ENCODE measurements at places on chromosomes 1 and 21. TPM values are rescaled to one million over a fixed set of nuclear protein-coding genes. Genes with fewer than 3 reads are reported as not detected.

DAB1 gene
- total RNA-seq = 0.56 TPM

KDF1 gene
- not detected for total RNA-seq

DNA sequence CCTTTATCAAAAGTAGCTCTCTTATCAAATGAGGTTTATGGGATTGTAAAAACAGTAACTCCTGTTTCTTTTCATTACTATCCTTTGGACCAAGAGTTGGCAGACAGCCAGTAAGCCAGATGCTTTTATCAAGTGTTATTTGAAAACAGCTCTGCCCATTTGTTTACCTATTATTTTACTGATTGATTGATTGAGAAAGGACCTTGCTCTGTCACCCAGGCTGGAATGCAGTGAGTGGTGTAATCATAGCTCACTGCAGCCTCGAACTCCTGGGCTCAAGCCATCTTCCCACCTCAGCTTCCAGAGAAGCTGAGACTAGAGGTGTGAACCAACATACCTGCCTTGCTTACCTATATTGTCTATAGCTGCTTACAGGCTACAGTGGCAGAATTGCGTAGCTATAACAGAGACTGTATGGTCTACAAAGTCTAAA lies 3.6 kb downstream of the PRKAB2 start:
- peak; percentile 42 for DNase-seq

DDAH1 gene
- 94.5 TPM for total RNA-seq

DNA sequence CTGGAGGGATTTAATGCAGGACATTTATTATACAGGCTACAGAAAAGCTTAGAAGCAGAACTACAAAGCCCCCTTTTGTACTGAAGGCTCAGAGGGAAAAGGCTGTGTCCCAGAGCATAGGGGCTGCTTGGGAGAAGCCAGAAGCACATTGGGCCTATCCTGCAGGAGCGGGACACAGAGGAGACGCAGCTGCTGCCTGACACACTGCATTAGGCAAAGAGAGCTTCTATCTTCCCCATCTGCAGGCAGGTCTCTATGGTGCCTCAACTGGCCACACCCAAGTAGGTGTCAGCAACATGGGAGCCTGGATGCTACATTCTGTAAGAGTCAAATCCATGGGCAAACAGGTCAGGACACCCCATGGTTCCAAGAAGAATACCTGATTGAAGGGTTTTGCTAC lies 595.9 kb downstream of the AJAP1 start:
- no peak for DNase-seq

TAL1 gene
- total RNA-seq = not detected

GBP6 gene
- total RNA-seq = not detected

GRCh38 chr1:245807306-245807705 lies 652.5 kb downstream of the KIF26B start:
- no peak for DNase-seq

DNA sequence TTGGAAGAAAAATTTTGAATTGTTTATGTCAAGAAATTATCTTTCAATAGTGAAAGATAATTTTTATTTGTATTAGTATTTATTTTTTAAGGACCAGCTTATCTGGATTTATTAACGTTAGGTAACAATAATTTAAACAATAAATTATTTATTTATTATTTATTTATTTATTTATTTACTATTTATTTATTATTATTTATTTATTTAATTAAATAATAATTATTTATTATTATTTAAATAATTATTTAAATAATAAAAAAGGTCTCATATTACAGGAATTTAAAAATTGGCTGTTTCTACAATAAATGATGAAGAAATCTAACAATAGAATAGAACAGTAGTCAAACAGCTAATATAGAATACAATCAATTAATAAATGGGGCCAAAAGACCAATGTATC lies 618.7 kb upstream of the BRINP3 start:
- no peak for DNase-seq

PPP1R8 gene
- 80.1 TPM for total RNA-seq

- DNase-seq = no peak
These were observed 1.2 kb downstream of the HPDL start for GRCh38 chr1:45327644-45328515.

GRCh38 chr1:38375035-38375434 lies 328.4 kb upstream of the POU3F1 start:
- DNase-seq = no peak

FAM72A gene
- 2.2 TPM for total RNA-seq

GRCh38 chr1:230972855-230973271 lies 5.8 kb downstream of the TTC13 start:
- peak; percentile 13 for DNase-seq

- DNase-seq = no peak
These were observed 5.4 kb downstream of the SOAT1 start for GRCh38 chr1:179298952-179299351.

DNA sequence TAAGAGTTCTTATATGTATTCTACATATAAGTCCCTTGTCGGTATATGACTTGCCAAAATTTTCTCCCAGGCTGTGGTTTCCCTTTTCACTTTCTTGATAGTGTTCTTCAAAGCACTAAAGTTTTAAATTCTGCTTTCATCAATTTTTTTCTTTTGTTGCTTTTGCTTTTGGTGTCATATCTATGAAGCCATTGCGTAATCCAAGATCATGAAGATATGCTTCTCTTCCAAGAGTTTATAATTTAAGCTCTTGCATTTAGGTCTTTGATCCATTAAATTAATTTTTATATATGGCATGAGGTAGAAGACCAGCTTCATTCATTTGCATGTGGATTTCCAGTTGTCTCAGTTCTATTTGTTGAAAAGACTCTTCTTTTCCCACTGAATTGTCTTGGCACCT lies 22.2 kb downstream of the DESI2 start:
- no peak for DNase-seq

GRCh38 chr1:23561076-23561812 lies 1.9 kb upstream of the ID3 start:
- DNase-seq = no peak

GRCh38 chr1:101451888-101452287 lies 215.1 kb downstream of the S1PR1 start:
- DNase-seq = no peak

HSPB7 gene
- 0.56 TPM for total RNA-seq

DNA sequence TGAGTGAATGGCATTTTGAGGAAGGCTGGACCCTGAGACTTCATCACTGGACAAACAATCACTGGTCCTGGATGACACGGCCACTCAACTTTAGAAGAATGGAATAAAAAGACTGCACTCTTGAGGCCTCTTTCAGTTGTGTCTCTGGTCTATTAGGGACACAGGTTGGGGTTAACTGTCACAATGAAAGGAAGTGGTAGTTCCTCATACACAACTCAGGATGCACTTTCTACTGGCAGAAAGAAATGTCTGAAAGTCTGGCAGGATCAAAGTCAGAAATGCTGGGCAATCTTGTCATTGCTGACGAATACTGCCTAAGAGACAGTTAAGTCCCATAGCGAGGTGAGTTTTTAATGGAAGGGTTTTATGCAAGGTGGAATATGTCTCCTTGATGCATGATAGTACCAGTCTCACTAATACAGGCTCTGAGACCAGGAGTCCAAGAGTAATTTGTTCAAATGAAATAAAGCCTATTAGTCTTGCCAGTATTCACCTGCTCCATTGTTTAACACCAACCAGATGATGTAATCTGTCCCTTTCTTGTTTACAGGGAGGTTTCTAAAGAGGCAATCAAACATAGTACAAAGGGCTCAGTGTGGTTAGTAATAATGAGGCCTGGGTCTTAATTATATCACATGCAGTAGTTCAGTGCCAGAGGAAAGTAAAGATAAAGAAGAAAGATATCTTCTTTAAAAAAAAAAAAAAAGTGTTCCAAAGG lies 11.2 kb upstream of the RRP15 start:
- no peak for DNase-seq

DNA sequence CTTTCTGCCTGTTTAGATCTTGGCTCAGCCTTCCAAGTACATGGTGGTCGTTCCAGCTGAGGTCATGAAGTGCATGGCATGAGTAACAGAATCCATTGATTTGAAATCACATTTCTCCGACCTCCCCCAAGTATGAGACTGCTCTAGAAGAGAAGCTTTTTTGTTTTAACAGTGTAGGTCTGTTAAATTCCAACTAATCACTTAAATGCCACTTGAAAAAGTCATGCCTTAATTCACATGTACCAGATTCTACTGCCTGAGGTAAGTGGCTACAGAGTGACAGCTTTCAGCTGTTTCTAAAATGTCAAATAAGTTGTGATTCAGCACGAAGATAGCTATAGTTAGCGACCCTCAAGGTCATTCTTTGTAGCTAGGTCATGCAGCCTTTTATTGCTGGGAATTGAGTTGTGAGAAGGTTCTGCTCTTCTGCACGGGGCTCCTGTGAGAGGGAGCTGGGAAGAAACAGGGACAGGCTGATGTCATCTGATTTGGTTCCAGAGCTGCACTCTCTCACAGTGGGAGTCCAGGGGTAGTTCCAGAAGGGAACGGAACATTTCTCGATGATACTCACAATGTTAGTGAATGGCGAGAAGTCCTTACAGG lies 112.7 kb downstream of the VPS13D start:
- no peak for DNase-seq

DNA sequence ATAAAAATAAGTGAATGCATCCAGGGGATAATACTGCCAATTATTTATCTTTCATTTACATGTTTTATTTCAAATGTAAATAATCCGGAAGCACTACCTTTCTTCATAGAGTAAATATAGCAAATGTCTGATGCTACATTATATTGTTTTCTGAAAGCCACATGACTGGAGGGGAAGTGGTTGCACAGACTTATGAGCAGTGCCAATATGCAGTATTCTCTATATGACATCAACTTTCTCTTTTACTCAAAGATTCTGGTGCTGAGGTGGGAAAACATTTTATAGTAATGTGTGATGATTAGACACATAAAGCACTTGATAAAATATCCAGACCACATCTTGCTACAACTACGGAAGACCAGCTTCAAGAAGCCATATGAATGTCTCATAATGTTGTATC lies 314.7 kb downstream of the NEGR1 start:
- no peak for DNase-seq

DNA sequence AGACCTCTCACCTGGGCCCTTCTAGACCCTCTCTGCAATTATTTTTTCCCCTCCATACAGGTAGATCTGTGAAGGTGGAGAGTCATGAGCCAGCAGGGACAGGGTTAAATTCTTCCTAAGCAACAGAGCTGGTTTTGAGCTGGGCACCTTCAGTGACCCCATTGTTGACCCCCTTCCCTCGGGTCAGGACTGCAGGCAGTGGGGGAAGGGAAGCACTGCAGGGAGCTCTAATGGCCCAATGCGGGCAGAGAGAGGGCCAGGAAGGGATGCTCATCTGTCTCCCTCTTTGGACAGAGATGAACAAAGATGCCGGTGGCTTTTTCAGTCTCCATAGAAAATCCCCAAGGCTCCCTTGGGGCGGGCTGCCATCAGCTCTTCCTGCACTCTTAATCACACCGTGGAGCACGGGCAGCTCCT lies 21.4 kb downstream of the SOX13 start:
- DNase-seq = no peak

- no peak for DNase-seq
These were observed 1327.9 kb downstream of the BRINP3 start for GRCh38 chr1:189149547-189150375.

DNA sequence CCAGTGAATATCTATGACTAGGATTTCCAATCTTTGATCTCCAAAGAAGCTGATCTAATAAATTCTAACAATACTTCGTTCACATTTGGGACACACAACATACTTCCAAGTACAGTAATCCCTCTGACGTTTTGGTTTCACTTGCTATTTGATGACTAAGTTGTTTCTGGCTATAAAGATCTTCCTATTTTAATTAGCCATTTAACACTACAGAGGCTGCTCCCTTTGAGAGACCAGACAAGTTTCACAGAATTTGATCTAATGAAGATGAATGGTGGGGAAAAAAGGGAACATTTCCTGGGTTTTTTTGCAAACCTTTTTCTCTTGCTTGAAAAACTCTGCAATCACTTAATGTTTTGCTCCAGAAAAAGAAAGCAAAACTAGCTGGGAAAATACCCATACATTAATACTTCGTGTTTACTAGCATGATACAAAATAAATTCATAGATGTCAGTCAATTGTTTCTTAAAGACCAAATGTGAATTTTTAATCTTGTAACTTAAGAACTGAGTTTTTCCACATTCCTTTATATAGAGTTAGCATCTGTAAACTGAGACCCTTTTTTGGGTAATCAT lies 28.0 kb upstream of the GLIS1 start:
- DNase-seq = peak; percentile 68

DNA sequence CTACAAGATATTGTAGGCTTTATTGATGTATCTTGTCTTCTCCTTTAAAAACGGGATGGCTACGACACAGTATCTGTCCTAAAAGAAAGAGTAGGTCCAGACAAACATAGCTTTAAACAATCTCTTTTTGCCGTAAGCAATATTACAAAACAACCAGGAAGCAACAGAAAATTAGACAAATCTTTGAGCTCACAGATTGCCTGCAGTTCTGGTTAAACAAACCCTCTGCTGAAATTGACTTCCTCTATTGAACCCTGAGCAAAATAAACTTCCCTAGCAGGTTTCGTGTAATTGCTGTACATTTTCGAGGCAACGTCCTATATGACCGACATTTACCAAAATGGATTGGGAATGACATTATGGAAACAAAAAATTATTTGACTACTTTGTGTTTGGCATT lies 50.6 kb downstream of the CHML start:
- no peak for DNase-seq

DNA sequence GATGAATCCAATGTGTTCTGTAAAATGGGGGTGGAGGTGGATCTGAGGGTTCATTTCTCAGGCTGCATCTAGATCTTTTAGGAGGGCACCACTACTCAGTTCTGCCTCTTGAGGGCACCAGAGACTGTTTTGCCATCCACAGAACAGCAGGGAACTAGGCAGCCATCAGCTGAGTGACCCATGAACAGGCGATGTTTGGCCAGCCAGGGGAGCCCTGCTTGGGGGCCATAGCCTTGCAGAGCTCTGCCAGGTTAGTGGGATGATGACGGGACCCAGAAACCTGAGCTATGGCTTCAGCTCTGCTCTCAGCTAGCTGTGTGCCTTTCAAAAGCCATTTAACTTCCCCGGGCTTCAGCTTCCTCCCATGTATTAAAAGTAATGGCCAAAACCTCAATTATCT lies 13.4 kb upstream of the NOS1AP start:
- peak; percentile 67 for DNase-seq

DNA sequence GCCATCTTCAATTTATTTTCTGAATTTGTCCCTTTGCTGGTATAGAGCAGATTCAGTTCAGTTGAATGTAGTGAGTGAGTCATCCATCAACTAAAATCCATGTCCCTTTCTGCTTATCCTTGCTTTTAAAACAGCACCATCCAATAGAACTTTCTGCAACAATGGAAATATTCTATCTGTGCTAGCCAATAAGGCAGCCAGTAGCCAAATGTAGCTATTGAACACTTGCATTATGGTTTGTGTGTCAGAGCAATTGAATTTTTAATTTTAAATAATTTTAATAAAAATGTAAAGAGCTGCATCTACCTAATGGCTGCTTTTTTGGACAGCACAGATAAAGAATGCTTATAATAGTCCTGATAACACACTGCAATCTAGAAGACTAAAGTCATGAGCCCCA lies at the start of gene GJA9:
Gene GJA9 (minus strand): TSS at position 101 of the 400 bp plus-strand sequence. CDS start 5,489 bp downstream, outside the sequence.
- no peak for DNase-seq

TEKT2 gene
- not detected for total RNA-seq
